ENCODE measurements at places on chromosomes 7 and 10.

- peak; percentile 74 for DNase-seq
Observed at GRCh38 chr7:20440472-20441105, 109.9 kb downstream of the ITGB8 start.

- no peak for DNase-seq
Observed at GRCh38 chr7:5381071-5381772, 42.4 kb downstream of the TNRC18 start.

DNA sequence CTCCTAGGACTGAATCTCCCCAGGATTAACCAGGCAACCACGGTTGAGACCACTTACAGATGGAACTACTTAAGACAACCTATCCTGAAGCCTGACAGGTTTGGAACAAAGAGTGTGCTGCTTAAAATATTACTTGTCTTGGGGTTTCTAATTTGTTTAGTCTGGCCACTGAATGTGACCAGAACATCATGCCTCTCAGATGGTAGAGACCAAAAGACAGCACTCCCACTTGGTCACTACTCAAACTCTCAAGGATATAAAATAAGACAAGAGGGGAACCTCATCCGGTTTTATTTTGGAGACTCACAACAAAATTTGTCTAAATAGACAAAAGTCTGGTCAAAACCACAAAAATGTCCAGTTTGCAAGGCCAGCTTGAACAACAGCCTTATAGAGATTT lies 15.3 kb downstream of the MRPL32 start:
- DNase-seq: no peak

GRCh38 chr7:46294381-46294780 lies 373.3 kb upstream of the IGFBP3 start:
- no peak for DNase-seq

- DNase-seq: peak; percentile 42
Observed at GRCh38 chr10:79292891-79293746, 54.1 kb upstream of the PPIF start.

- no peak for DNase-seq
Observed at GRCh38 chr10:77602231-77602912, 35.2 kb downstream of the KCNMA1 start.

- DNase-seq: peak; percentile 41
Observed at GRCh38 chr7:108452707-108453106, 3.5 kb downstream of the NRCAM start.

DNA sequence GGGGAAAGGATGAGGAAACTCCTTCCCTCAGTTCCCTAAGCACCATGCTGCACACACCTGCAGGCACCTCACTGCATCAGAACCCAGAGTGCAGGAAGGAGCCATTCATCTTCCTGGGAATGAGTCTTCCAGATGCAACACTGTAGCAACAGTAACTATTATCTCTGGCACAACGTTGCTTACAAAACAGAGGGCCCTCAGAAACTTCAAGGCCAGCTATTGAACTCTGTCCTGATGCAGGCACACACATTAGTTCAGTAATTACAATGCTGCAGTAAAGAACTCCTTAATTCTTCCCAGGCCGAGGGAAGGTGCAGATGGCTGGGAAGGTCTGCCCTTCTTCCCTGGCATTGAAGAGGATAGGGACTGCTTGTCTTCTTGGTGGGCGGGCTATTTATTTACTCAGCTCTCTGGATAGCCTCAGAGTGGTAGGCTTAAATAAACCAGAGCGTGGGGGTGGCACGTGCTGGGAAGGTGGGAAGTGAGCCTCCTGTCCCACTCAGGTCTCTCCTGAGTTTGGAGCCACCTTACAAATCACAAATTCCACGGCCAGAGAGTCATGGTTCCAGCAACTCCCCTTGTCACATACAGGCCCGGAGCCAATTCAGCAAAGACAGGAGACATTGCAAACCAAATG lies 125.1 kb upstream of the JCAD start:
- DNase-seq: no peak

GRCh38 chr7:4725014-4725849 lies 43.1 kb downstream of the FOXK1 start:
- peak; percentile 98 for DNase-seq

DNA sequence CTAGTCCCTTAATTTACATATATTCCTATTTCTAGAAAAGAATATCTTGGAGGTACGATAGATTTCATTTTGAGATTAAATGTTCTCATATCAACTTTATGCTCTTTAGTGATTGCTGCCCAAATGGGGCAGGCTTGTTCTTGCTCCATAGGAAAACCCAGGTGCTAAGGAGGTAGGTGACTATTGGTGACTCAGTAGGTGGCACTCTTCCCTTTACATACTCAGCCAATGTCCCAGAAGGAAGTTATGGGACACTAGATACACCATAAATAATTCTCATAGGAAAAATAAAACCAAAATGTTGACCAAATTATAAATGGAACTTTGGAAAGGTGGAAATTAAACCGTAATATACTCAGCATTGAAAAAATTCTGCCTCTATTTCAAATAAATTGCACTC lies 4.0 kb downstream of the SKAP2 start:
- peak; percentile 57 for DNase-seq

All from lung microvascular endothelial cell (primary cell).